ENCODE measurements at places on chromosomes 5 and 9. TPM values are rescaled to one million over a fixed set of nuclear protein-coding genes. Genes with fewer than 3 reads are reported as not detected.

- DNase-seq = no peak
Measured at GRCh38 chr5:142048272-142048671, 35.4 kb upstream of the GNPDA1 start.

The TRAF1 gene
- polyA plus RNA-seq = 4.6 TPM

The HEMGN gene
- not detected for polyA plus RNA-seq

The PCDHB9 gene
- 0.11 TPM for polyA plus RNA-seq

DNA sequence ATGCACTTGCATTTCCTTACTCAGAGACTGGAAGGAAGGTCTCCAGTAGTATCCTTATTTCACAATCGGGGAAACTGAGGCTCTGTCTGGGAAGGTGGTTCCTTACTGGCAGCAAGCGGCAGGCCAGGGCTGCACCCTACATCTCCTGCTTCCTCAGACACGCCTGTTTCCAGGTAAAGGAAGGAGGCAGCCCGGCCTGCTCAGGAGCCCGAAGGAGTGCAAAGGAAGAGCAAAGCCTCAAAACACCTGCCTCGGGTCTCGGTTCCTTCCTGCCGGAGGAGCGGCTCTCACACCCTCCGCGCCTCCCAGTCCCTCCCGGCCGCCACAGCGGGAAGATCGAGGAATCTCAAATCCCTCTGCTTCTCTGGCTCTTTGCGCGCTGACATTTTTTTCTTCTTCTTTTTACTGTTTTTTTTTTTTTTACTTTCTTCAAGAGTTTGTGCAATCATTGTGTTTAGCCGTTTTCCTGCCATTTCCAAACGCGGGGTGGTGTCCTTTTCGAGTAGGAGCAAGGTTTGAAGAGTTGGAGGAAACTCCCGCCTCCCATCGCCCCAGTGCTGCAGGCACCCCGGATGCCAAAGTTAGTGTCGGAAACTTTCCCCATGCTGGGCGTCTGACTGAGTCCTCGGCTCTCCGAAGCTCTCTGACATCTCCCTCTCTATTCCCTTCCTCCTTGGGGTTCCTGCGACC is 1.0 kb downstream of the GGTA1 start:
- DNase-seq = peak; percentile 55

DNA sequence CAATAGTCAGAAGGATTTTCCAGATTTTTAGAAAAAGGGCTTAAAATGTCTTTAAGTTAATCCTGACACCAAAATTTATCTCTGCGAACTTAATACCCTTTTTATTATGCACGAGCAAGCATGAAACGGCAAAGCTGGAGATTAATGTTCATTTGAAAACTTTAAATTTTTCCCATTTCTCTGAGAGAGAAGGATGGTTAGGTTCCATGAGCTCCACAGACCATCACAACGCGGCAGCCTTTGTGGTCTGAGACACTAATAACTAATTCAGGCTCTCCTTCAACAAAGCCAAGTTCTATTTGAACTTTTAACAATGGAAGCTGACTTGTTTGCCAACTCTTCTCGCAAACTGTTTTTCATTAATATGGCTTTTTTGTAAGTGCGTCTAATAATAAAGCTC is 94.7 kb downstream of the MYO10 start:
- DNase-seq = no peak

All from A549 (cell line).